Neuronal stem cell (in vitro differentiated cells): ENCODE measurements at places on chromosomes 12 and 14.

DNA sequence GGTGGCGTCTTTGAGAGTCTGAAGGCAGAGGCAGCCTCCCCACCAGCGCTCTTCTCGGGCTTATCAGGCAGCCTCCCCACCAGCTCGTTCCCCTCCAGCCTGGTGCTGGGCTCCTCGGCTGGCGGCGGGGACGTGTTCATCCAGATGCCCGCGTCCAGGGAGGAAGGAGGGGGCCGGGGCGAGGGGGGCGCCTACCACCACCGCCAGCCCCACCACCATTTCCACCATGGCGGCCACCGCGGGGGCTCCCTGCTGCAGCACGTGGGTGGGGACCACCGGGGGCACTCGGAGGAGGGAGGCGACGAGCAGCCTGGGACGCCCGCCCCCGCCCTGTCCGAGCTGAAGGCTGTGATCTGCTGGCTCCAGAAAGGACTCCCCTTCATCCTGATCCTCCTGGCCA lies 11.8 kb downstream of the RNFT2 start:
- DNase-seq = no peak

DNA sequence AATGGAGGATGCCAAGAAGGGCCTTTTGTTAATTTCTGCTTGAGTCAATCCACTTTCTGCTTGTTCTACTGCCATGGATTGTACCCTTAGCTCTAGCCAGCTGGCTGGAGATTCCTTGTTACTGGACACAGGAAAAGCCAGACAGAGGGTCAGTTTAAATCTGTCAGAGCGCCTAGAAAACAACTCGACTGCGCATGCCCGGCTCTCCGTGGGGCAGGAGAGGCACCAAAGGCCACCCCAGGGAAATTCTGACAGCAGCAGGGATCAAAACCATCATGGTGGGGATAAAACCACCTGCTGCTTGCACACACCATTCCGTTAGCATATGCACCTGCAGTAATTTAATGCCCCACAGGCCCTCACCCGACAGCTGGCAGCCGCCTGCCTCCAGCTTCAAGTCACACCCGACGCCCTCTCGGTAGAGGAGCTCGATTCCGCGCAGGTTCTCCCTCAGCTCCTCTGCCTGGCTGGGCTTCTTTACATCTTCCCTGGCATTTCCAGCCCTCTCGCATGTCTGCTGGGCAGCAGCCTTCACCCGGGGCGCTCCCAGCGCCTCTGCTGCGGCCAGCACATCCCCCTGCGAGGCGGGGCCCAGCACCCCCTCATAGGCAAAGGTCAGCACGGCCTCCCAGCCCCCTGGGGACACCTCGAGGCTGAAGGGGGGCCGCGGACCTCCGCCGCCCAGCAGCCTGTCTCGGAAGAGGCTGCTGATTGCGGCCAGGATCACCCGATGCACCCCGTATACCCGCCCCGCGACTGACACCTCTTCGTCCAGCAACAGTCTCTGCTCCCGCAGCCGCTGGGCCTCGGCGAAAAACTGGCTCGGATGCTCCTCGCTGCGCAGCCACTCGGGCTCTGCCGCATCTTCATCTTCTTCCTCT lies 1.0 kb downstream of the KLHL33 start:
- DNase-seq = no peak

GRCh38 chr14:73800970-73801515 lies 50.6 kb upstream of the PTGR2 start:
- DNase-seq = no peak

GRCh38 chr12:58809064-58809607 lies 111.2 kb downstream of the LRIG3 start:
- no peak for DNase-seq

GRCh38 chr14:95601650-95602049 lies 66.8 kb downstream of the GLRX5 start:
- DNase-seq = no peak

GRCh38 chr14:87613881-87614280 lies 379.1 kb downstream of the GALC start:
- no peak for DNase-seq

- no peak for DNase-seq
Measured at GRCh38 chr12:28068467-28068866, 95.9 kb upstream of the PTHLH start.

DNA sequence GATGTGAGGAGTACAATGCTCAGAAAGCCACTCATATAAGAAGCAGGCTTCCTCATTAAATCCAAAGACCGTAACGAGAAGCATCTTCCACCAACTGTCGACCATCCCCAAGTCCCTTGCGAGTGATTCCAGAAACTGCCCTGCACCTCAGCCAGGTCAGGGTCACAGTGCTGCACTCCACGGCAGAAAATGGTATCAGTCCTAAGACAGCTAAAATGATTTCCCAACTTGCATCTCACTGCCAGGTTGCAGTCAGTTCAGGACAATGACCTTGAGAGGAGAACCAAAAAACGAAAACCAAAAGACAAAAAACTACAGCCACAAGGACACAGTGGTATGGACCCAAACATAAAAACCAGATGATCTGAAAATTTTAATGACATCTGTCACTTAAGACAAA lies 20.6 kb downstream of the SBNO1 start:
- no peak for DNase-seq

GRCh38 chr12:75120311-75120711 lies 89.3 kb downstream of the KCNC2 start:
- no peak for DNase-seq

- DNase-seq = no peak
Measured at GRCh38 chr12:94211021-94211420, 62.6 kb downstream of the PLXNC1 start.

GRCh38 chr12:79935624-79936345 lies 888 bp upstream of the PPP1R12A start:
- peak; percentile 35 for DNase-seq

- DNase-seq = no peak
Measured at GRCh38 chr12:129949651-129950050, 45.8 kb upstream of the TMEM132D start.

GRCh38 chr12:32698285-32698684 lies 19.2 kb downstream of the DNM1L start:
- no peak for DNase-seq

GRCh38 chr12:41188841-41189394 lies 798 bp downstream of the PDZRN4 start:
- no peak for DNase-seq

DNA sequence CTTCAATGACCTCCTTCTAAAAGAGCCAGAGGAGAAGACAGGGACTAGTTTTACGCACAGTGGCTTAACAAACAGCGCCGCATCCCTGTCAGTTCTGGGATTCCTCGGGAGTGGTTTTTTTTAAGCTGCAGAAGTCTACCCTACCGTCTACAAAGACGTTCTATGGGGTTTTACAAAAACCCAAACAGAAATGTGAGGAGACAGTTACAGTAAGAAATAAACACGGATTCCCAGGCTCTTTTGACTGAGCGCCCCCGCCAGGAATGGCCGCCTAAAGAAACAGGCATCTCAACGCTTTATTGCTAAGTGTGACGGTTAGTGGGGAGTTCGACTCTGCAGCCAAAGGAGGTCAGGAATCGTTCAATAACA lies 484 bp downstream of the ALKBH1 start:
- peak; percentile 14 for DNase-seq

DNA sequence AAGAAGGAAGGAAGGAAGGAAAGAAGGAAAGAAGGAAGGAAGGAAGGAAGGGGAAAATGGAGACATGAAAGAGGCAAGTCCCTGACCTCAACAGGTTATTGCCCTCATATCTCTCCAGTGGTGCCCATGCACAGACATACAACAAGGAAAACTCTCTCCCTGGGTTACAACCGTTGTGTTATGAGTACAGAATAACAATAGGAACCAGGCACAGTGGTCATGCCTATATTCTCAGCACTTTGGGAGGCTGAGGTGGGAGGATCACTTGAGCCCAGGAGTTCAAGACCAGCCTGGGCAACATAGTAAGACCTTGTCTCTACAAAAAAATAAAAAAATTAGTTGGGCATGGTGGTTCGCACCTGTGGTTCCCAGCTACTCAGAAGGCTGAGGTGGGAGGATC lies 139.4 kb upstream of the HMGA2 start:
- no peak for DNase-seq

GRCh38 chr12:77047341-77048109 lies 17.8 kb downstream of the E2F7 start:
- DNase-seq = no peak

- no peak for DNase-seq
Measured at GRCh38 chr12:2879853-2880252, 2.8 kb downstream of the RHNO1 start.

GRCh38 chr14:78329371-78329770 lies 159.2 kb downstream of the NRXN3 start:
- no peak for DNase-seq

- DNase-seq = no peak
Measured at GRCh38 chr14:76502638-76503037, 126.7 kb downstream of the ESRRB start.

GRCh38 chr12:119089380-119090013 lies 89.2 kb upstream of the HSPB8 start:
- DNase-seq = peak; percentile 57

GRCh38 chr14:26594148-26594547 lies 3.7 kb downstream of the NOVA1 start:
- DNase-seq = no peak

GRCh38 chr12:26275313-26276131 lies 80.1 kb downstream of the SSPN start:
- DNase-seq = no peak

DNA sequence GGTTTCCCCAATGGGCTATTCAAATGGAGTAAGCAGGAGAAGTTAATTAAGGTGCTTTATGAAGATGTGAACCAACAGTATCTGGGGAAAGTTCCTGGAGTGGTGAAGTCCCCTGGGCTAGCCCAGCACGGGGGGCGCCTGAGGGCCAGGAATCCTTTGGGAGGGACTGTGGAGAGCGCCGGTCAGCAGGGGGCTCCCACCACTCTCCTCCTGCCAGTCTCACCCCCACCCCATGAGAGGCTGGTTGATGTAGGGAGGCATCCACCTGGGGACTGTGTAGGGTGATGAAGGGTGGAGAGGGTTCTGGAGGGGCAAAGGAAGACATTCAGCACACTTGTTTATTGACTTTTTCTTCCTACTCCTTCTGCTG lies 4.4 kb downstream of the CEBPE start:
- no peak for DNase-seq

- no peak for DNase-seq
Measured at GRCh38 chr14:21703357-21704326, 30.0 kb upstream of the OR4E1 start.

DNA sequence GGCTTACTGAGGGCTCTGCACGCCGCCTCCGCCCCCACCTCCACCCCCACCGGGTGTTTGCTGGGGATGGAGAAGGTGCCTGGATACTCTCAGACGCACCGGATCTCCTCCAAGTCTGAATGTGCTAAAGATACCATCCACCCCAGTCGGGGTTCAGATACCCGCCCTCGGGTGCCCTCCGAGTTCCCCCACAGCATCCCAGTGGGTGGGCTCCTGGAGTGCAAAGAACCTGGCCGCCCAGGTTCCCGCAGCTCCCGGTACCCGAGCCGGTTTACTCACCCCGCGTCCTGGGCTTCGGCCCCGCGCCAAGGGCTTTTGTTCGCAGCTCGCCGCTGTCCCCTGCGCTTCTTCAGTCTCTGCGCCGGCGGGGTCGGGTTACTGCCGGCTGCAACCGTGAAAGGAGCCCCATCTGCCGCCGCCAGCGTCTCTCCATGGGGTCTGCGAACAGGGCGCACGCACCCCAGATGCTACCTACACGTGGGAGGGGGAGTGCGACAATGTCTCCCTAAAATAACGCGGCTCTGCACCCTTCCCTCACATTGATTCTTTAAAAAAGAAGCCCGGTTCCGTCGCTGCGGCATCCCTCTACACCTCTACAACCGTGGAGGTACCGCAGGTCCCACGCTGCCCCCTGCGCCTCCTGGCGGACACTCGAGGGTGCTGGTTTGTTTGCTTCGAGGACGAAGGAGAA lies at the start of gene CCDC177:
Gene CCDC177 (minus strand): TSS at position 609 of the 691 bp plus-strand sequence. CDS start 1,249 bp downstream, outside the sequence.
- peak; percentile 79 for DNase-seq

DNA sequence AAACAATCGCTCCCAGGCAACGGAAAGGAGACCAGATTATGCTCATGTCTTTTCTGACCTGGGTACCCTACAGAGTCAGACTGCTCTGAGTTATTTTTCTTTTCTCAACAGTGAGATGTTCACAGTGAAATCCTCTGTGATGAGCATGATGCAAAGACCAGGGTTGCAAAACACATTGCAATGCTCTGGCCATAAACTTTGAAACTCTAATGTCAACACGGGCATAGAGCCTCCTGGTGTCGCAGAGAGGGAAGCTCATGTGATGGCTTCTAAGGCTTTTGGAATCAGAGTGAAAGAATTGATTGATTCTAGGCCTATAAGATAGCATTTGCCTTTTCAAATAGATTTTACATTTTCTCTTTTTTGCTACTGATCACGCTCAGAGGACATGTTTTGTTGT lies 193.4 kb downstream of the RASSF9 start:
- DNase-seq = no peak

DNA sequence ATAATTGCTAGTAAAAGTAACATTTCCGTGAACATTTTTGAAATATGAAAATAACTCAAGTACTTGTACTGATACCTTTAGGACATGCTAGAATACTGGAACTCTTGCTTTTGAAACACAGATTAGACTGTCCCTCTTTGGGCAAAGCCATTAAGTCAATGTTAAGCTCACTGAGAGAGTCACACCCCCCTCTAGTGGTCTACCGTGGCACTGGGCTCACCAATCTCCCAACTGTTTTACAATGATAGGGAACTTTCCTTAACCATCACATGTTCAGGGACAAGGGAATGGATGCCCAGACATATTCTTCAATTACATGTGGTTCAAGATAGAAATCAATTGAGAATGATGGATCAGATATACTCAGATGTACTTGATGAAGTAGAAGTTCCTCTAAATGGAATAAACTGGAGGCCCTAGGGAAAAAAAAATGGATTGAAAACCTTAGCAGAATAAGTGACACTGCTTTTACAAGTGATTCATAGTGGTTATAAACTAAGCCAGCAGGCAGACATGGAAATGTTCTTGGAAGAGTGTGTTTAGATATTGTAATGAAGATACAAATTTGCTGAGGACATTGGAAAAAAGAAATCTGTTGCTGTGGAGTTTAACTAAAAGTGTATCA lies 17.8 kb downstream of the NANOG start:
- DNase-seq = peak; percentile 69

- DNase-seq = no peak
Measured at GRCh38 chr14:24196071-24197055, 1.1 kb upstream of the TM9SF1 start.

- DNase-seq = no peak
Measured at GRCh38 chr12:131357920-131358319, 353.0 kb upstream of the SFSWAP start.

DNA sequence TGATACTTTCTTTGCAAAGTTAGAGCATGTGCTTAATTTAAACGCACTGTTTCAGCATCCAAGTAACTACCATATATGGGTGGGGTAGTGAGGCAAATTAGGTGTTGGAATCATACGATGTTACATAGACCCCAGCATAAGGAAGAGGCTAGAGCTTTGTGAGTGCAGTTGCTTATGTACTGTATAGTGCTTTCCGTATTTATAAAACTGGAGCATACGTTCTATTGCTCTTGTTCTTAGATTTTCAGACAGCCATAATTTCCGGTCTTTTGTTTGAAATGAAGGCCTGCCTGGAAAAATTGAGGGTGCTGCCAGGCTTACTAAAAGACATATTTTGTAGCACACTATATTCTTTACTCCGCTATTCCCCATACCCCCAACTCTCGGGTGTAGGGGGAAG lies 335.7 kb downstream of the FOXG1 start:
- DNase-seq = no peak
